ENCODE measurements at places on chromosomes 2 and 18.
A peak's percentile ranks its signal among the peaks of the same experiment; 100 is the strongest.

DNA sequence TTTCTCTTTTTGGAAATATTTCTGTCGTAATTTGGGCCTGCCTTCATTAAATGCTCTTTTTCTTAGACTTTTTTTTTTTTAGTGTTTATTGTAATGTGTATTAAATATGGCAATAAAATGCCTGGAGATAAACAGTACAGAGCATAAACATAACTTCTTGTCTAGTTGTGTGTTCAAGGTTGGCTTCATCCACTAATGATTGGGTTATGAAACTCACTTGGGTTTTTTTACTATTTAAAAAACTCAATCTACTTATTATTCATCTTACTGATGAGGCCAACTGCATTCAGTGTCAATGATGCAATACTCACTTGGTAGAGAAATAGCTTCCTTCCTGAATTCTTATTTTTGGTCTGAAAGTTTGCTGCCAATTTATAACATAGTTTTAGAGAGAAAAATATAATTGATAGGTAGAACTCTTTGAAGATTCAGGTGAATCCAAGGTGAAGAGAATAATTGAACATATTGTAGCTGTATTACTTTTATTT lies 144.2 kb upstream of the NABP1 start:
- DNase-seq = no peak

DNA sequence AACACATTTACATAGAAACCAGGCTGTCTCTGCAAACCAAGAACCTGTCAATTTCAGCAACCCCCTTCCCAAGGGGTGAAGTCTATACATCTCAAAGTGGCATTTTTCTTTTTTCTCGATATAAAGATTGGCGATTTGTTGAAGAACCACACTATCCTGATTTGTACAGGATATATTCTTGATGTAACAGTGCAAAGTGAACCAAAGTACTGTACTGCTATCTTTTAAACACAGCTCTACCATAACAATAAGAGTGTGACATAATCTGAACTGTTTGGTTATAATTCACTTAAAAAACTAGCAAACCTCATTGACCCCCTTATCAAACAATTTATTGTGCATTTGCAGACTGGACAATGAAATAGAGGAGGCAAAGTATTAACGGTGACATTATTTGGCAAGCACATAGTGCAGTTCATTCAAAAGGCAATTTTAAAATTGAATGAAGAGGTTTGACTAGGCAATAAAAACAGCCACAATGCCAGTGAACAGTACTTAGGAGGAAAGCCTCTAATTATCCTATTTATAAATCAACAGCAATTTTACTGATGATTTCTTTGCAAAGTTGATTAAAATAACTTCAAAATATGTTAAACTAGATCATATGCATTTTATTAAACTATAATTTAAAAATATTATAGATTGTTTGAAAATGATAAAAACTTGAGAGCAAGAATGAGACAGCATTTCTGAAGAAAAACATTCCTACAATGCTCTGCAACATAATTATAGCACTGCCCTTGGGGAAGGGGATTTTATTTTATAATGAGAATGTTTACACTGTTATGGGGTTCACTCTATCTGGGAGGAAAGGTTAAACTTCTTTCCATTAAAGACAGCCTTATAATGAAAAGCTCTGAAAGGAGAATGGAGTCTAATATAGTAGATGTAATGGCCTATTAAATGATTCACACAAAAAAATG lies 440.9 kb downstream of the ZEB2 start:
- DNase-seq = no peak

GRCh38 chr18:23151414-23152099 lies 16.3 kb downstream of the CABLES1 start:
- no peak for DNase-seq

GRCh38 chr18:62714671-62715435 lies 488 bp upstream of the PHLPP1 start:
- peak; percentile 81 for DNase-seq

DNA sequence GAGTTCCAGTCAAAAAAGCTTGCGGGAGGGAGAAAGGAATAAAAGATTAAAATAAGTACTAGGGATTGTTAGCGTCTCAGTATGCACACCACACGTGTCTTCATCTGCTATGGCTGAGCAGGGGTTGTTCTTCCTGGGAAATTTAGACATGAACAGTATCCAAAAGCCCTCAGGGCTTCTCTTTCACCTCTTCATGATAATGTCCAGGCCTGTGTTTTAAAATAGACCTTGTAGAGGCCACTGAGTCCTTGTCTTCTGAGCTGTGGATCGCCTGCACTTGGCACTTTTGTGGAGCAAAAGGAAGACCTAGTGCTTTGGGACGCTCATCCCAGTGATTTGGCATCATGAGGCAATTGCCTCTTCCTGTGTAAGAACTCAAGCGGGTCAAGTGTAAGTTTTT lies 52.4 kb downstream of the CFAP221 start:
- DNase-seq = no peak

DNA sequence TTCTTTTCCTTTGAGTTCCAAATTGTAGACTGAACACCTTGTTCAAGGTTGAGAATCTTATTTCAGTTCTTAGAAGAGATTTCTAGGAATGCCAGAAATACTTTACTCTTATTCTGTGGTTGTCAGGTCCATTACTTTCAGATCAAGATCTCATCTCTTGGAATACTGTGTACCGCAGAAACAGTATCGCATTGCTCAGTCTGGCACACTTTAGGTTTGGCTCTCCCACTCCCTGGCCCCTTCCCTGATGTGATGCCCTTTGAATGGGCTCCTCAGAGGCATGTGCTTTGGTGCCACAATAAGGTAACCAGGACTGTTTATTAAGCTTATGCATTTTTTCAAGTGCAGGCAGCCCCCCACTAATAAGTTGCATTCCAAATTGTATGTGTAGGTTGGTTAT lies 244.7 kb upstream of the FOSL2 start:
- DNase-seq = no peak

- no peak for DNase-seq
Measured at GRCh38 chr18:6621437-6621836, 108.1 kb upstream of the ARHGAP28 start.

- no peak for DNase-seq
Measured at GRCh38 chr2:170533156-170533555, 182.0 kb upstream of the SP5 start.

GRCh38 chr2:55038428-55038827 lies 11.8 kb downstream of the RTN4 start:
- DNase-seq = no peak

- DNase-seq = no peak
Measured at GRCh38 chr18:60279391-60279790, 93.2 kb downstream of the MC4R start.

DNA sequence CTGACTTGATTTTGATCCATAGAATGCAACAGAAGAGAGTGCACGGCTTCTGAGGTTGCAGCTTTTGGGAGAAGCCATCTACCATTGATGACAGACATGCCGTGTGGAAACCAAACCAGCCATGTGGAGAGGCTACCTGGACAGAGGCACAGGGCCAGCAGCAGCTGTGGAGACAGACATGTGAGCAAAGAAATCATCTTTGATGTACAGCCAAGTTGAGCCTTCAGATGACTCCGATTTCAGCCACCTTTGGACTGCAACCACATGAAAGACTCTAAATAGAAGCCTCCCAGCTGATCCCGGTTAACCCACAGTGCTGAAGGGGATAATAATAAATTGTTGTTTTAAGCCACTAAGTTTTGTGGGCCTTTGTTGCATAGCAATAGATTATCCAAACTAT lies 54.2 kb downstream of the TSN start:
- DNase-seq = no peak

- DNase-seq = no peak
Measured at GRCh38 chr2:159637988-159638501, 21.7 kb upstream of the BAZ2B start.

GRCh38 chr18:941331-941730 lies 36.7 kb downstream of the ADCYAP1 start:
- DNase-seq = no peak

DNA sequence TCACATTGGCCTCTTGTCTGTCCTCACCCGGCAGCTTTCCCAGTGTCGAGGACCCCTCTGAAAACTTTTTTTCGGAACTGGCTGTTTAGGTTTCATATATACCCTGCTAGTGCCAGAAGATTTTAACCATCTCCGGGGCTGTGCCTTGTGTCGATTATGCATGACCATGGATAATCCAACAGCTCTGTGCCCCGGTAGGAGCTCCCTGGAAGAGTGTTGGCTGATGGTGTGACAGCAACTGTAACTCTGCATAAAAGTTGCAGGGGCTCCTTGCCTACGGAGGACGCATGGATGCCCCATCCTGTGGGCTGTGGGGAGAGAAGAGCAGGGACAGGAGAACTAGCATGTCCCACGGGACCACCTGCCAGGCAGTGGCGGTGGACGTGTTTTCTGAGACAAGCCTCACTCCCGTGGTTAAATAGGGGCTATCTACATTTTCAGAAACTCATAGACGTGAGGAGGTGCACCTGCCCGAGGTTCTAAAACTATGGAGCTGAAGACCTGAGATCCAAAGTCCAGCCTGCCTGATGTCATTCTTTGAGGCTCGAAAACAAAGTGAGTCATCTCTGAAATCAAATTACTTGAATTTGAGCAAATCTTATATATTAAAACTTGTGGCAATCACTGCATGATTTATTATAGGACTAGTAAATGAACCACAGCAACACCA lies 437.2 kb upstream of the HS6ST1 start:
- DNase-seq = no peak

DNA sequence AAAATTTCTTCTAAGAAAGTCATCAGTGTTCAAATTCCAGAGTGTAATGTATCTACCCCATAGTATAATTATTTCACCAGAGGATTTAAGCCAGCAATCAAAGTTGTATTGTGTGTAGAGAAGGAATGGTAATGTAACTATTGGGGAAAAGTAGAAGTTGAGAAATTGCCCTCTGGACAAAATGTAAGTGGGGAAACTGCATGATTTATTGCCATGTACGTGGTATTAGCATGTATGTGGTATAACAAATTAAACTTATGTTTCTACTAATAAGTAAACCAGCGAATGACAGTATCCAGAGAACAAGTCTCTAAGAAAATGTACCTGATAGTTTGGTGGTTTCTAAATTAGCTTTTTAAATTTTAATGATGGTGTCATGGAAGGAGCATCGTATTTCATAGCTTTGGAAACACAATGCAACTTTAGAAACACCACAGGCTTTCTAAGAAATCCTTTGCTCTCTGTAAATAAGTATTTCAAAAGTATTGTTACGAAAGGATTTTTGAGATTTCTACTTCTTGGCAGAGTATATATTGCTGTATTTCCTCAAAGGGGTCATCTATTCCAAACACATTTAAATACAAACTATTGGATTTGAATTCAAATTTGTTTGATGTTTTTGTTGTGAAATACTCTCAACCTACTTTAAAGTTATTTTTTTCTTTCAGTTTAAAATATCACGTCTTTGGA lies 1018.9 kb upstream of the ZEB2 start:
- DNase-seq = no peak

All from GOT3 (cell line).